ENCODE measurements at places on chromosomes 2 and 18.

DNA sequence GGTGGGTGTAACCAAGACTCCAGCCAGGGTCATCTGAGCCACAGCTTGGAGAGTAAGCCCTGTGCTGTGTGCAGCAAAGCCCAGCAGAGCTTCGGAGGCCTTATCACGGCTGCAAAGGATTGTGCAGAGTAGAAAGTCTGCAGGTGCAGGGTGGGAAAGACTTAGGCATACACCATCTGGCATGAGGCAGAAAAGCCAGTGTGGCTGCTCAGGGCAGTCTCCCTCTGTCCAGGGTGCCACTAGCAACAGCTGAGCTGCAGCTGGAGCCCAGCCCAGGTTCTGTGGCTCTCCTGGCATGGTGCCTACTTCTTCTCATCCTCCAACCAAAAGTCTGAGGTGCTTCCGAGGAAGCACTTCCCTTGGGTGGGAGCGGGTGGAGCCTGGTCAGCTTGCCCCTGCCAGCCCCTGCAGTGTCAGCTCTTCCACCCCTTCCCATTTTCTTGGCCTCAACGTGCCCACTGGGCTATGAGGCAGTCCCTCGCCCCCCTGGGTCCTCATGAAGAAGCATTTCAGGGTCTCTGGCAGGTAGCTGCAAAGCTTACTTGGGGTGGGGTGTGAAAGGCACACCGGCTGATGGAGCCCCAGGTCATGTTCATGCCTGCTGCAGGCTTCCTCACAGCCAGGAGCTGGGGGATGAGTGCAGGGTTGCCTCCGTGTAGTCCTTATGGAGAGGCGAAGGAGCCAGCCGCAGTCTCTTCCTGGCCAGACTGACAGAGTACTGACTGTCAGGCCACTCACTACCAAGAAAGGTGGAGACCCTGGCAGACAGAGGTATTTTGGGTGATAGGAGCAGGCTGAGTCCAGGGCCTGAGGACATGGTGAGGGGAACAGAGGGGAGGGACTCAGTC is 4.8 kb downstream of the AMER3 start:
- no peak for DNase-seq

DNA sequence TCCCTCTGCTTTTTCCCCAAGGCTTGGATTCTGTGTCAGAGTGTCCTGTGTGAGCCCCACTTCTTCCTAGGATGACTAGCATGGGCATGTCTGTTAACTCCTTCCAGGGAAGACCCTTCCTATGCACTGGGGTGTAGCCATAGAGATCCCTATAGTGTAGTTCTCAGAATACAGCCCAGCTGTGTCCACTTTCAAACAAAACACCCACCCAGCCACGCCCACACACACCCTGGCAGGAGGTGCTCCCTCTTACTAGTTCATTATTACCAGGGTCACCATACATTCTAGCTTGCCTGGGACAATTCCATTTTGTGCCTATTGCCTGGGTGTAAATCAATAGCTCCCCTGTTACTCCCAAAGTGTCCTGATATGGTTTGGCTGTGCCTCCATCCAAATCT is 195.6 kb downstream of the MYCN start:
- no peak for DNase-seq

- DNase-seq: no peak
These were observed 624 bp downstream of the METTL8 start for GRCh38 chr2:171432969-171433762.

- DNase-seq: no peak
These were observed 276.9 kb downstream of the CAMKMT start for GRCh38 chr2:44638649-44639048.

- no peak for DNase-seq
These were observed 6.5 kb downstream of the TMEM37 start for GRCh38 chr2:119438128-119438656.

DNA sequence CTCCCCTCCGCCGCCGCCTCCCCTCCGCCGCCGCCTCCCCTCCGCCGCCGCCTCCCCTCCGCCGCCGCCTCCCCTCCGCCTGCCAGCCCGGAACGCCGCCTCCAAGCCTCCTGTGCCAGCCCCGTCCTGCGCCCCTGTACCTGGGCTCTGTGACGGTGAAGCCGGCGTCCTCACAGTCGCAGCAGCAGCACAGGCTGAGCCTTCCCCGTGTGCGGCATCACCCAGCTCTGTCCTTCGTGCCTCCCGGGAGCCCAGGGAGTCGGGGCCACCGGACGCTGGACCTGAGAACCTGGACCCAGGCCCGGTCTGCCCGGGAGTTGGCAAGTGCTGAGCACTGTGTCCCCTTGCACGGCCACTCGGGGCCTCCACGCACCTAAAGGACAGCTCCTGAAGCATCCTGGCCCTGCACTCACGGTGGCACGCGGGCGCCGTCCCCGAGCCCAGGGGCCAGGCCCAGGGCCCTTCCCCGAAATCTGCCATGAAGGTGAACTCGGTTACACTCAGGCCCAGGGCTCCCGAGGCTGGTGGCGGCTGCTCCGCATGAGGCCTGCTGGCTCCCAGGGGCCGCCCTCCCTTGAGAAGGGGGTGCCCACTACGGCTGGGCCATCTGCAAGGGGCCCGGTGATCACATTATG is 32.9 kb downstream of the RTP5 start:
- DNase-seq: no peak

DNA sequence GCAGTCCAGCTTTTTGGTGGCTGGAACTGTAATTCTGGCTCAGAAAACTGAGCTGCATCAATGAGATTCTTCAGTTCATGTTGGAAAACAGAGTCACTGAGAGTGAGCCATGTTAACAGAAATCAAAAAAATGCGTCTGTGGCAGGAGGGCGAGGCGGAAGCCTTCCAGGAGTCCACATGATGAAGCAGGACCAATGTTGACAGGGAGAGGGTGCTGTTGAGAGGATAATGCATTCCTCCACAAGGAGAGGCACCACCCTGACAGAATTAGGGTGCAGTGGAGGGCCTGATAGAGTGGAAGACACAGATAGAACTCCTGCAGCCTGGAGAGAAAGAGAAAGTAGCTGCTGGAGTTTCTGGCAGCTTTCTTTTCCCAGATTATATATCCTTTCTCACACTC is 111.5 kb downstream of the MGAT5 start:
- DNase-seq: no peak
